Small intestine (tissue), 16 donors: ENCODE measurements at places on chromosomes 3 and 15. TPM values are rescaled to one million over a fixed set of nuclear protein-coding genes. Genes with fewer than 3 reads are reported as not detected.

Gene TLR9
- not detected for polyA plus RNA-seq

Gene TKT
- 407 TPM for polyA plus RNA-seq

Gene PDZRN3
- 21.4 TPM for polyA plus RNA-seq

Gene SCAANT1
- polyA plus RNA-seq, result not detected

Gene RBP2
- polyA plus RNA-seq, result 5,876 TPM

Gene GOLGA8S
- polyA plus RNA-seq, result 0.16 TPM

Gene TTLL13
- polyA plus RNA-seq, result not detected

Gene MGA
- polyA plus RNA-seq, result 21.0 TPM

Gene CFAP161
- polyA plus RNA-seq, result 0.31 TPM

Gene FAM174B
- polyA plus RNA-seq, result 2.4 TPM

Gene PLSCR5
- not detected for polyA plus RNA-seq
